ENCODE measurements at places on chromosomes 2 and 18.

DNA sequence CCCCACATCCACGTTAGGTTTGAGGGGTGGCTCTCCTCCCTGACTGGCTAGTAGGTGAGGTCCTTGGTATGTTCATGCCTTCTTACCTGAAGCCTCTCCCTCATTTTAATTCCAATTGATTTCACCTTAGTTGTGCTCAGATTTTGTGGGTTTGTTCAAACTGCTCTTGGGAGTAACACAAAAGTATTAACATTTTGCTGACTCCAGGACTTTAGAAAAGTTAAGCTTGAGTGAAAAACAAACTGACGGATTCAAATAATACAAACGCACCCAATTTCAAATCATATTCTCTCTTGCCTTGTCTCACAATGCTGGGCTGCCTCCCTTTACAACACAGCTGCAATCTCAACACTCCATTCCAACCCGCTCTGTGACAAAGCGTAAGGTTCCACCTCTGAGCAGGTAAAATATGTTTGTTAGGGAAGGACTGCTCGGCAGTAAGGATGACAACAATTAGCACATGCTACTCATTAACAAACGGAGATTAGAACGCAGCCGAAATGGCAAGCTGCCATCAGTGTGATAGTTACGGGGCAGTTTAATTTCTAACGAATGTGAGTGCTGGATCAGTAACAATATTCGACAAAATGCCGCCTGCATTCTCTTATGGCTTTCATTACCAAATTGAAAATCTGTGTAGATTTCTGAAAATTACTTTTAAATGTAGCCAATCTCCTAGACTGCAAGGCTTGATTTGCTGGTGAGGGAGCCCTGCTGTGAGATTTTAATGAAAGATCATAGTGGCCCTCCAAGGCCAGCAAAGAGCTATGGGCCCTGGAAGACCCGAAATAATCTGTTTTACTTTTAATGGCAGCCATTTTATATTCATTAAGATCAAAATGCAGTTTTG, 730.6 kb upstream of the FANCL start:
- DNase-seq = no peak

- DNase-seq = no peak
Measured at GRCh38 chr2:203534621-203535077, 452 bp downstream of the RAPH1 start.

- no peak for DNase-seq
Measured at GRCh38 chr2:120964819-120965218, 229.2 kb downstream of the GLI2 start.

DNA sequence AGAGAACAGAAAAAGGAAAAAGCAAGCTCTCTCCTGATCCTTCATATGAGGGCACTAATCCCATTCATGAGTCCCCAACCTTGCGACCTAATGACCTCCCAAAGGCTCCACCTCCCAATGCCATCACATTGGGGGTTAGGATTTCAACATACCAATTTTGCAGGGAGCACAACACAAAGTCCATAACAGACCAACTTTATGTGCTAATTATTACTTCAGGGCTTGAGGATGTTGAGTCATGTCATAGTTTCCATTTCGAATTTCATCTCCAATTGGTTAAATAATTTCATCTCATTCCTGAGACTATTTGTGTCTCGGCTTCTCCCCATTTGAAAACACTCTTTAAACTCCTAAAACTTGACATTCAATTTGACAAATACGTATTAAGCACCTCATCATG, 69.9 kb upstream of the KLF7 start:
- DNase-seq = no peak

GRCh38 chr2:65056215-65057053, at the start of gene CEP68:
Gene CEP68, plus strand, starts transcription at chr2:65056416. Its CDS starts 13,029 bp downstream, at chr2:65069445.
- DNase-seq = peak; percentile 94

DNA sequence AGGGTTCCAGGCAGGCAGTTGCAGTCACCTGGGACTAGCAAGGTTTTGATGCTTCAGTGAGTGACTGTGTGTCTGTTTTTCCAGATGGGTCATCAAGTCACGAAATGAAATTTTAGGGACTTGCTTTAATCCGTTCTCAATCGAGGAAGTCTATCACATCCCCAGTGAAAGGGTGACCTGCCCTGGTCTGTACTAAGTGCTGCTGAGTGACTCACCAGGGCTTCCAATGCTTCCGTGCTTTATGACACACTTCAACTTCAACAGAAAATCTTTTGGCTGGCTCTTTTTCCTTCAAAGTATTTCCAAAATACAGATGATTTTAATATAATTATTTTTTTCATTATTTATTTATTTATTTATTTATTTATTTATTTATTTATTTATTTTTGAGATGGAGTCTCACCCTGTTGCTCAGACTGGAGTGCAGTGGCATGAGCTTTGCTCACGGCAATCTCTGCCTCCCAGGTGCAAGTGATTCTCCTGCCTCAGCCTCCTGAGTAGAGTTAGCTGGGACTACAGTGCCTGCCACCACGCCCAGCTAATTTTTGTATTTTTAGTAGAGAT, 18.4 kb downstream of the TFCP2L1 start:
- DNase-seq = no peak

- no peak for DNase-seq
Measured at GRCh38 chr2:215107216-215108056, 31.0 kb downstream of the ABCA12 start.

- DNase-seq = no peak
Measured at GRCh38 chr2:181164699-181165098, 184.3 kb downstream of the UBE2E3 start.

- no peak for DNase-seq
Measured at GRCh38 chr2:128502638-128503246, 184.1 kb upstream of the HS6ST1 start.

- no peak for DNase-seq
Measured at GRCh38 chr2:96835830-96836229, 8.0 kb downstream of the ANKRD23 start.

DNA sequence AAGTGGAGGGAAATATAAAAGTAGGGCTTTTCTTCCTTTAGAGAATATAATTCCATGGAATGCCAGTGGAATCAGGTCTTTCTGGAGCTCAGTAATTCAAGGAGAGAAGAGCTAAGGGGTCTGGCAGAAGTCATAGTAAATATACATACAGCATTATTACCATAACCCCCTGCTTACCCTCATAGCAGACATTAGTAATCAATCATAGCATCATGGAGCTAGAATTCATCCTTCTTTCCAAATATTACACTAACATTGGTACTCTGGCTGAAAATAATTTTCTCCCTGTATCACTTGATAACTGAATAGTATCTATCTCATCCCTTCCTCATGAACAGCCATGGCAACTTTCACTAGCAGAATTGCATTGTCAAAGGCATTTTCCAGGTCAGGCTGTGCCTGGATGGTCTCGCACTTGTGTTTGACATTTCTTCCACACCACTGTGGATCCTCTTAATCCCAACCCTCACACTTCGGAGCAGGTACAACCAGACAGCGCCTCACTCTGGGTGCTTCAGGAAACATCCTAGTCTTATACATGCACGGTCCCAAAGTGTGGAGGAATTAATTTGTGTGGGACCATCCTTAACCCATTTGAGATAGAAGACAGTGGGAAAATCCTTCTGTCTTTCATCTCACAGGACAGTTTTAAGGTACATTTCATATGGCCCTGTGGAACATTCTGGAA, 84.2 kb upstream of the SEC11C start:
- DNase-seq = no peak

- no peak for DNase-seq
Measured at GRCh38 chr2:193841384-193842150, 1646.8 kb upstream of the TMEFF2 start.

DNA sequence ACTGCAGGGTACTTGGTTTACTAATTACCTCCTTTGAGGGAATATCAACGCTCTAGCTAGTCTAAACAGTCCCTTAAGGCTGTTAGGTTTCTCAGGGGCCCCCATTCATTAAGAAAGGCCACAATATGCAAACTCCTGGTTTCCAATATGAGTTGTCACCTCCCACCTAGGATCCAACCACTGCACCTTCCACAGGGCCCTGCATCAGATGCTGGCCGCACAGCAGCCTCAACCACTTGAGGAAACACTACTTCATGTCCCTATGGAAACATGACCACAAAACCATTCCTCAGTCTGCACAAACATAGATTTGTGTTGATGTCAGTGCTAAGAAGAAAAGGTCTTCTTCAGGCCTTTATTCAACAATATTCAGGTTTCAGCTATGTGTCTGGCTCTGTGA, 40.9 kb downstream of the STAT4 start:
- DNase-seq = no peak

DNA sequence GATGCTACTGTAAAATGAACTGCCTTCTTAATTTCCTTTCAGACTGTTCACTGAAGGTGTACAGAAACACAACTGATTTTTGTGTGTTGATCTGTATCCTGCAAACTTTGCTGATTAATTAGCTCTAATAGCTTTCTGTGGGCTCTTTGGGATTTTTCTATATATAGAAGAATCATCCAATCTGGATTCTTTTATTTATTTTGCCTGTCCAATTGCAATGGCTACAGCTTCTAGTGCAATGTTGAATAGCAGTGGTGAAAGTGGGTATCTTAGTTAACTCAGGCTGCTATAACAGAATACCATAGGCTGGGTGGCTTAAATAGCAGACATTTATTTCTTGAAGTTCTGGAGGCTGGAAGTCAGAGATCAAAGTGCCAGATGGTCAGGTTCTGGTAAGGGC, 74.4 kb downstream of the ID2 start:
- no peak for DNase-seq

GRCh38 chr18:26621161-26622026, 73.0 kb upstream of the KCTD1 start:
- DNase-seq = no peak

DNA sequence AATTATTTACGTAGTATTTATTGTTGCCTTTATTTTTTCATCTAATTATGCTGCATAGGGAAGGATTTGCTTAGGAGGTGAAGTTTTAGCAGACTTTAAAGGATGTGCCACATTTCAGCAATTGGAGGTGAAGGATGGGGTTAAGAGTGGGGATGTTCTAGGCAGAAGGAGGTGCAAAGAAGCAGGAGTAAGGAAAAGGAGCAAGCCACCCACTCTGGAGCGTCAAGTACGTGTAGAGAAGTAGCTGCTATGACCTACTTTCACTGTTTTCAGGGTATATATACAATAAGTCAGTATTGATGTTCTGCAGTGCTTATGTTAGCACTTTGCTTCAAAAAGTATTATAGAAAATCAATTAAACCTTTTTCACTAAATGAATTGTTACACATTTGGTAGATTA, 34.4 kb downstream of the ITGAV start:
- no peak for DNase-seq

DNA sequence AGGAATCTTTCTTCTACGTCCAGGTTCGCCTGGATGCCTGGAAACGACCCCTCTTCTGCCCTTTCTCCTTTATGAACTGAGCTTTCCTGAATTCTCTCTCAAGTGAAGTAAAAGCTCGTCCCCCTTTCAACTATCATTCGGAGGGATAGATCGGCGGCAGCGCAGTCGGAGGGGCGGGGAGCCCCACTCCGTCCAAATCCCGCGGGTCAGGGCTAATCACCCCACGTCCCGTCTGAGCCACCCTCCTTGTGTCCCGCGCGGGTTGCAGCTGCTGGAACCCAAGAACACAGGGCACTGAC, 367 bp downstream of the FBXO48 start:
- no peak for DNase-seq
